Muscle of back (tissue), 13 donors: ENCODE measurements at places on chromosomes 13 and 19.

GRCh38 chr13:85816413-85816812, 17.2 kb upstream of the SLITRK6 start:
- no peak for DNase-seq

GRCh38 chr19:39524495-39524894, 8.2 kb downstream of the EID2B start:
- DNase-seq, result no peak

GRCh38 chr13:86109107-86109506, 309.9 kb upstream of the SLITRK6 start:
- DNase-seq, result no peak

GRCh38 chr13:42215578-42216421, 56.2 kb upstream of the AKAP11 start:
- DNase-seq, result peak; percentile 15

DNA sequence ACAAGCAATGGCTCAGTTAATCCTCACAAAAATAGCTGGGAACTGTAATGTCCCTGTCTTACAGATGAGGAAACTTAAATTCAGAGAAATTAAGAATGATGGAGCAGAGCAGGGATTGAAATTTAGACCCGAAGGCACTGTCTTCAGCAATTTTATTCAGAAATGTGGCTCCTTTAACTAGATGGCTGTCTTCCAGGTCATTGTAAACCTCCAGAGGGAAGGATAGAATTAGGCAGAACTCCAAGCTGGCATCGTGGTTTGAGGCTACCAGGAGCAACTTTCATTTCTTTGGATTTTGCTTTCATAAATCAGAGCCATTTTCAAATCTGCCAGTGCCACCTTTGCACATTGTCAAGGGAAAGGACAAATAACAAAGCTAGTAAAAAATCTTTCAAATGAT, 339.0 kb downstream of the DCT start:
- no peak for DNase-seq

GRCh38 chr19:18073197-18073596, 13.5 kb downstream of the IL12RB1 start:
- DNase-seq, result no peak

GRCh38 chr13:100350601-100351000, 238.0 kb downstream of the GGACT start:
- no peak for DNase-seq

DNA sequence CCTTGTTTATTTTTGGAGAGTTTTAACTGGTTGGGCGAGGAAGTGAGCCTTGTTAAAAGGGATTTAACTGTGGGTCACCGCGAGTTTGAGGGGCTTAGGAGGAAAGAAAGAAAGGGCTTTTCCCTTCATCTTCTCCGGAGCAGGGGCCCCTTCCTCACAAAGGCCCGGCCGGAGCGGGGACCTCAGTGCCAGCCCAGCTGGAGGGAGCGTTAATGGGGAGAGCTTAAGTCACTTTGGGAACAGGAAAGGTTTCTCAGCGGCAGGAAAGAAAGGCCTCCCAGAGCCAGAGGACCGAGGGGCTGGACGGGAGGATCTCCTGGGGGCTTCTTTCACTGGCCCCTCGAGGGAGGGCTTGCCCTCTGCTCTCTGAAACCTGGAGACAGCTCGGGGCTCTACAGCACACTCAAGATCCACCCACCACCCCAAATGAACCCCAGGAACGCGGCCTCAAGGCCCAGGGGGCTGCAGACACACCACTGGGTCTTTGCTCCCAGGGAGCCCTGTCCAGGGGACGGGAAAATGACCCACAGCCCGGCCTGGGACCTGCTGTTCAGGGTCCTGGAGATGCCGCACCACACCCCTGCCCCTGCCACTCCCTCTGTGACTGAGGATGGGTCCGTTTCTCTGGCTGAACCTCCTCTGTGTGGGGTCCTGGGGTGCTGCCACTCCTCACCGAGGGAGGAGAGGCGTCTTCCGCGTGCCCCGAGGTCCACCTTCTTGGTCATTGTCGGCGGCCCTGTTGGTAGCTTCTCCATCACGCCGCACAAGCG, 128.3 kb downstream of the URI1 start:
- no peak for DNase-seq

- DNase-seq, result no peak
Measured at GRCh38 chr13:34464011-34464410, 478.1 kb upstream of the NBEA start.

- DNase-seq, result no peak
Measured at GRCh38 chr13:46631179-46631542, 78.2 kb downstream of the LRCH1 start.

DNA sequence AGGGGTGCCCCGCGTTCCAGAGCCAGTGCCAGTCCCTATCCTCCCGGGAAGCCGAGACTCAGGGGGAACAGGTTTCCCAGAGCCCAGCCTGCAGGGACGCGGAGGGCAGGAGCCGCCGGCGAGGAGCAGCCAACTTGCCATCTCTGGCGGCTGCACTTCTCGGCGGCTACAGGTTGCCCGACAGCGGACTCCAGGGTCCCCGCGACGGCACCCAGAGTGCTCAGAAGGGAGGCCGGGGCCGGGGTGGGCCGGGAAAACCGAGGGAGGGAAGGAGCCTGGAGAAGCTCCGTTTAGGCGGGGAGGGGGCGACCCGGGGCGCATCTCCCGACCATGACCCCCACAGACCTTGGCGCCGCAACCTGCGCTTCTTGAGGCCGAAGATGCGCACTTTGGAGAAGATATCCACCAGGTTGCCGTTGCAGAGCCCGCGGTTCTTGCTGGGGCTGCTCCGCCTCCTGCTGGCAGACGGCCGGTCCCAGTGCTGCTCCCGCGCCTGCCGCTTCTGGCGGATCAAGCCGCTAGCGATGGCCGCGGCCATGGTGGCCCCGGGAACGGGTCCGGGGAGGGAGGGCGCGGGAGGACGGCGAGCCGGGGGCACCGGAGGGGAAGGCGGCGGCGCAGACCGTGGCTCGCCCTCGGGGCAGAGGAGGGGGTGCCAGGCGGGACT, 463.8 kb downstream of the ITGBL1 start:
- peak; percentile 25 for DNase-seq

DNA sequence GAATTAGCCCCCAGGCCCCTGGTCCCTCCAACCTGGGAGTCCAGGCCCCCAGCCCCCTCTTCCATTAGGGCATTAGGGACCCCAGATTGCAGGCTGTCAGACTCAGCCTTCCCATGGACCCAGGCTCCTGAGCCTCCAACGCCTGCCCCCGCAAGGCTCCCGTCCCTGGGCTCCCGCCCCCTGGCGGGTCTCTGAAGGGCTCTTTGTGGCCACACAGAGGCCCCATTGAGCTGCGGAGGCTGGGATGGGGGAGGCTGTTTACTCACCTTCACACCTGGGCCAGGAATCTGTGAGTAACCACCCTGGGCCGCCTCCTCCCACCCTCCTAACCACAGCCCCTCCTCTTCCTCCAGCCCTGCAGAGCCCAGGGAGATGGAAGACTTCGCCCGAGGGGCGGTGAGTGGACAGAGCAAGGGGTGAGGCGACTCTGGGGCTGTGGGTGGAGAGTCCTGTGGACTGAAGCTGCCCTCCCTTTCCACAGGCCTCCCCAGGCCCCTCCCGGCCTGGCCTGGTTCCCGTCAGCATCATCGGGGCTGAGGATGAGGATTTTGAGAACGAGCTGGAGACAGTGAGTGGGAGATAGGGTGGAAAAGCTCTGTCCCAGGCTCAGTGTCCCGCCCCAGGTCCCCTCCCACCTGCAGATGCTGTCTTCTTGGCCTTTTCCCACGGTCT, 4.9 kb downstream of the ARHGEF1 start:
- no peak for DNase-seq

- DNase-seq, result no peak
Measured at GRCh38 chr19:29966588-29967249, 24.7 kb downstream of the URI1 start.

GRCh38 chr19:45103156-45103507, 10.2 kb downstream of the PPP1R37 start:
- DNase-seq, result no peak
